ENCODE measurements at places on chromosomes 13 and 19.

DNA sequence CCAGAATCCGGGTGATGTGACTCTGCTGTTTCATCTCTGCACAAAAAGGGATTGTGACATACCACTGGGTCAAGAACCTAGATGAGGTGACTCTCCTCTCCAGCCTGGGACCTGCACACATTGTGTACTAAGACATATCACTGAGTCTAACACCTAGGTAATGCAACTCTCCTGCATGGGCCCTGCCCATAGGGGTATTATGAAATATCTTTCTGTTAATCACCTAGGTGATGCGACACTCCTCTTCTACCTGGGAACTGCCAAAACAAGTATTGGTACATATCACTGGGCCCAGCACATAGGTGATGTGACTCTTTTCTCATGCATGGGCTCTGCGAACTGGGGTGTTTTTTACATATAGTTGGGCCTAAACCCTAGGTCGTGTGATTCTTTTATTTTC lies 35.5 kb upstream of the ZNF254 start:
- DNase-seq: no peak

- no peak for DNase-seq
These were observed 202.4 kb downstream of the KCTD12 start for GRCh38 chr13:76683854-76684253.

DNA sequence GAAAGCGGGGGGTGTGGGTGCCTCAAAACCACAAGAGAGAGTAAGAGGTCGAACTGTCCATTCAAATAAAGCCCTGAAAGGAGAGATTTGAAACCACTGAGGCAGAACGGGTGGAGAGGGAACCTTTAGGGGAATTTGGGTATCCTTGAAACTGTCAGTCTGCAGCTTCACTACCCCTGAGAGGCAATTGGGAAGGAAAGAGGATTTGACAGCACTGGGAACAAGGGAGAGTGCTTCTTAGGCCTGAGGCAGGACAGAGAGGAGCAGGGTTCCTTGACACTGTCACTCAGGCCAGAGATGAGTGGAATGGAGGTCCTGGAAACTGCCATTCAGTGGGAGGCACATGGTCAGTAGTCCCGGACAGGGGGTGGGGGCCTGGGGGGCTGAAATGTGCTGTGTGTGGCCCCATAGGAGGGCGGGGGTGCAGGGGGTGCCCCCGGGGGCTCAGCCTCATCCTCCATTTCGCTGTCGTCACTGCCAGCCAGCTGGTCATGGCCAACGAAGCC lies 5.0 kb downstream of the GFY start:
- DNase-seq: no peak

- no peak for DNase-seq
These were observed 160.5 kb downstream of the STK24 start for GRCh38 chr13:98416408-98416807.

DNA sequence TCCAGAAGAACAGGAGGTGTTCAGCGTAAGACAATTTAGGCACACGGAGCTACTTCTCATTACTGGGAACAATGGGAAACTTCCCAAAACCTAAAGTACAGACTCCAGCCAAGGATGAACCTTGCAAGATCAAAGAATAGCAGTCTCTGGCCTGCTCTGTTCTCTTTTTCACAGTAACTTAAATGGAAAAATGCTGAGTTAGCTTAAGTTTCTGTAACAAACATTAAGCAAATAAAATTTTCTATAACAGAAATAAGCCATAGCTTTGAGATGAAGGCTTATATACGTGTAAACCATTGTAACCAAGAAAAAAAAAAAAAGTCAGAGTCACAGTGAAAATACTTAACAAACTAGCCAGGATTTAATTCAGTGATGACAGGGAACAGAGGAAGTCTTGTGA lies 18.2 kb upstream of the ZNF460 start:
- DNase-seq: no peak

GRCh38 chr13:44955406-44955805 lies 33.9 kb downstream of the NUFIP1 start:
- no peak for DNase-seq

GRCh38 chr13:77239312-77239711 lies 87.6 kb downstream of the MYCBP2 start:
- DNase-seq: no peak

DNA sequence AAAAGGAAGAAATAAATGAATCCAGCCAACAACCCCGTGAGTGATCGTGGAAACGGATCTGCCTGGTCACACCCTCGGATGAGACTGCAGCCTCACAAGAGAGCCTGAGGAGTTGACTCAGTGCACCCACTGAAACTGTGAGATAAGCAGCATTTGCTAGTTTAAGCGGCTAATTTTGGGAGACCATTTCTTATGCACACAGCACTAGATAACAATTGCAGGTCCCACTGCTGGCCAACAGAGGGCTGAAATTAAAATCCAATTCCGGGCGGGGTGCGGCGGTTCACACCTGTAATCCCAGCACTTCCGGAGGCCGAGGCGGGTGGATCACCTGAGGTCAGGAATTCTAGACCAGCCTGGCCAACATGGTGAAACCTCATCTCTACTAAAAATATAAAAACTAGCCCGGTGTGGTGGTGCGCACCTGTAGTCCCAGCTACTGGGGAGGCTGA lies 3.6 kb downstream of the UQCR11 start:
- no peak for DNase-seq

DNA sequence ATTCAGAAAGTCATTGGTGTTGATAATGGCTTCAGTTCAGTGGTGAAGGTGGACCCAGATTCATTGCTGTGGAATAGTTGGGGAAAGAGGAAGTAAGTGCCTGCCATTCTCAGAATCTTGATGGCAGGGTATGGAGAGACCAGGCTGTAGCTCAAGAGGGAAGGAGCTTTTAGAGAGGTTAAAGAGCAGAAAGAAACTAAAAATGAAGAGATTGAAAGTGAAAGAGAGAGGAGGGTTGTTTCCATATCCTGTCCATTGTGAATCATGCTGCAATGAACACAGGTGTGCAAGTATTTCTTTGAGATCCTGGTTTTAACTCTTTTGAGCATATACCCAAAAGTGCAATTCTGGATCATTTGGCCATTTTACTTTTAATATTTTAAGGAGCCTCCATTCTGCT lies 12.5 kb downstream of the GJB6 start:
- no peak for DNase-seq

Data from hypothalamus (tissue), 51 donors.